T-helper 2 cell (primary cell): ENCODE measurements at places on chromosomes 12 and 14.

DNA sequence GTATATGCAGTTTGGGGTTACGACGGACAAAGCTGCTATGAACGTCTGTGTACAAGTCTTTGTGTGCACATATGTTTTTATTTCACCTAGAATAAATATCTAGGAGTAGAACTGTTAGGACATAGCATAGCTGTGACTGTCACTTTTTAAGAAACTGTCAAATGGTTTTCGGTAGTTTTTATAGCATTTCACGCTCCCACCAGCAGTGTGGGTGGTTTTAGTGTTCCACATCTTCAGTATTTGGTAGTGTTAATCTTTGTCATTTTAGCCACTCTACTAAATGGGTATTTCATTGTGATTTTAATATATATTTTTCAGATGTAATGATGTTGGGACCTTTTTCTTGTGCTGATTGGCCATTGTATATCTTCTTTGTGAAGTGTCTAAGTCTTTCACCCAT, 109.1 kb upstream of the BCAT1 start:
- no peak for DNase-seq

GRCh38 chr14:101876555-101876938, 87.8 kb upstream of the DYNC1H1 start:
- peak; percentile 21 for DNase-seq

GRCh38 chr12:131163189-131163738, 209.6 kb downstream of the ADGRD1 start:
- no peak for DNase-seq

DNA sequence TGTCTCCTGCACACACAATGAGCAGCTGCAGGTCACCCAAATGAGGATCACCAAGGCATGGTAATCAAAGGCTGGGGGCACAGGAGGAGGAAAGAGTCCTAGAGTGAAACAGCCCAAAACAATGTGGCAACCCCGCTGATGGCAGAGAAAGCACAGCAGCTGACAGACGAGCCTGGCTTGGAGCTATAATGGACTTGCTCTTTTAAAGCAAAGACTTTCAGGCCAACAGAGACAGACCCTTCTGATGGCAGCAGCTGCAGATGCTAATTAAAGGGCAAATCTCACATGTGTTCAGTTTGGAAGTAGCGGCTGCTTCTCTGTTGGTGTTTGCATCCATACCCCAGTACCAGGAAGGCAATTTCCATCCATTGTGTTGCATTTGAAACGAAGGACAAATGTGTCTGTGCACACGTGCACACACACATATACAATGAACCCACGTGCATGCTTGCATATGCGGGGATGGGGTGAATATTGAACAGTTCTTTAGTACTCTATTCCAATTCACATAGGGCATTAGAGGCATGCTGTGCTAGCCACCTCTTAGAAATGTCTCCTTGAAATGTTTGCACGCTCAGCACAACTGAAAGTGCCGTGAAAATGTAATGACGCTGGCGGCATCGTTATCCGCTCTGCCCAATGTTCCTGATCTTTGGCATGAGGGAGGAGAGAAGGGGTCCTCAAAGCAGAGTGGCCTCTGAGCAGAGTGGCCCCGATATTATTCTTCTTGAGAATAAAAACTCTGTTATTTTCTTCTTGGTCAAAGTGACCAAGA, 38.1 kb downstream of the CIT start:
- DNase-seq = no peak
